NCI-H1417 (cell line): ENCODE measurements at places on chromosomes 7 and 10.

- no peak for DNase-seq
Observed at GRCh38 chr10:131570716-131571307, 259.3 kb upstream of the TCERG1L start.

GRCh38 chr10:13440185-13441061 lies 88.4 kb downstream of the BEND7 start:
- DNase-seq: peak; percentile 58

DNA sequence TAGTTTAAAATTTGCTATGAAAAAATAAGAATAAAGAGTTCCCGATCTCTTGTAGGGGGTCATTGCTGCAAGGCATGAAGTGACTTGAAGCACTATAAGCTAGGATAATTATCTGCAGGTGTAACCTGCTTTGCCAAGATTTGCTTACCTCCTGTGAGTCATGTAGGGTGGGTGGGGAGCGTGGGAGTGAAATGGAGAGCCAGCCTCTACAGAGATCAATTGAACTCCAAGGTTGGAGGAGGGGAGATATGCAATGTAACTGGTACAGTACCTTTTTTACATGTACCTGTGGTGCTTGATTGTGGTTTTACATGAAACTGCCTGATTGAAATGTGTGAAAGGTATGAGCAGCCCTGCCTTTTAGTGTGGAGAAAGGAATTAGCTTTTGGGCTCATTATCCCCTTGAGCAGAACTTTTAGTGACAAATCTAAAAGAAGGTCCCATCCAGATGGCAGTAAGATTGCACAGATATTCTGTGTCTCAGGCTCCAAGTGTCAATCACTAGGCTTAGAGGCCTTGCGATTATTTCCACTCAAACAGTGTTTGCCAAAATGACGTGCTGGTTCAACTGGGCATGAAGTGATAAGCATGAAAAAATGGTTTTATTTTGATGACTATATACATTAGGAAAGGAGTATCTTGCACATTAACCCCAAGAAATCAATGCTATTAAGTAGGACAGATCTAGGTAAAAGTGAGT lies 138.6 kb upstream of the GRB10 start:
- DNase-seq: no peak

GRCh38 chr7:155885167-155886155 lies 73.2 kb upstream of the SHH start:
- DNase-seq: no peak

DNA sequence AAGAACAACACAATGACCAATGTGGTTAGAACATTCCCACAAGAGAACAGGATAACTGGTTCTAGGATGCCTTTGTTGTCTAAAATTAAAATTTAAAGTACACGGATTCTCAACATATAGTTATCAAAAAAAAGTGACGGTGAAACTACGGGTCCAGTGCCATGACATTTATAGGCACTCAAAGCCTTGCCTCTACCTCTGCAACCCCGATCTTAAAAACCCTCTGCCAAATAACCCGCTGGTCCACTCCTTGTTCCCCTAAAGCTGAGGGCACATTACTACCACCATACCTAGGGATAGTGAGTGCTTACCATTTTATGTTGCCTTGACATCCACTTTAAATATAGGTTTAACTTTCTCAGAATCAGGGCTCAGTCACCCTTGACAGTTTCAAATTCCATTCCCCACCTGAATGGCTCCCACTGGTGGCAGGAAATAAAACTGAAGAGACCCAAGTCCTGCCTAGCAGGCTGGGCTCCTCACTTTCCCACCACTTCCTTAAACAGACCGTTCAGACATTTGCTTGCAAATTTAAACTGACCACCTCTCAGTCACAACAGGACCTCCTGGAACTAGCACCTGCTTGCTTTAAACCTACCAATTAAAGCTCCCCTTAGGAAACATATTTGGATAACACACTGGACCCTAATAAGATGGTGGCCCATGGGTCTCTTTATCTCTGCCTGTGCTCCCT lies 169.9 kb upstream of the ASAH2 start:
- DNase-seq: no peak

GRCh38 chr10:70232155-70232858 lies 922 bp downstream of the PPA1 start:
- peak; percentile 12 for DNase-seq

GRCh38 chr7:1009747-1010146 lies 26.8 kb downstream of the CYP2W1 start:
- DNase-seq: no peak

DNA sequence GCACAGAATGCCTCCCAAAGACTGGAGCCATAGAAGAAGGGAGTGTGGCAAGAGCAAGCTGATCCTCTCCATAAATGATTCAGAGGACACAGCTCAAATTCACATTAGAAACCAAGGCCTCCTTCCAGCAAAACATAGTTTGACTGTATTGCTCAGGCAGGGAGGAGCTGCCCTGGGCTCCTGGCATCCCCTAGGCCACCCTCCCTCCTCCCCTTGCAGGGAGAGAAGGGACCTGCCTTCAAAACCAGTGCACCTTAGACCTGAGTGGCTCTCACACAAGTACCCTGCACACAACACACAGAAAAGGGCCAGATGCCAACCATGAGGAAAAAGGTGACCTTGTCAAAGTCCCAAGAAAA lies 64.7 kb downstream of the CREB3L2 start:
- DNase-seq: no peak

DNA sequence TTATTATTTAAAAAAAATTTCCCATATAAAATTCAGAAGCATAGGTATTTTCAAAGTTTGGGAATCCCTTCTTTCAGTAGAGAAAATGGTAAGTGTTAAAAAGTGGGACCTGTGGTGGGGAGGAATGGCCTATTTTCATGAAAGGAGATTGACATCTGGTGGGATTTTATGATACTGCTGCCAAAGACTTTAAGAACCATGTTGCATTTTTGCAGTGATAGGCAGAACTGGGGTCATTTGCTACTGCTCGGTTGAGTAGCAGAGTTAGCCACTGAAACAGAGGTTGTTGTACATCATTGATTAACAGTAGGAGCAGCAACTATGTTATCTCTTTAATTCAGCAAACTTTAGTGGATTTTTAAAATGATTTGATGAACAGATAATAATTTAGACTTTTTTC lies 4.4 kb downstream of the BICC1 start:
- no peak for DNase-seq

DNA sequence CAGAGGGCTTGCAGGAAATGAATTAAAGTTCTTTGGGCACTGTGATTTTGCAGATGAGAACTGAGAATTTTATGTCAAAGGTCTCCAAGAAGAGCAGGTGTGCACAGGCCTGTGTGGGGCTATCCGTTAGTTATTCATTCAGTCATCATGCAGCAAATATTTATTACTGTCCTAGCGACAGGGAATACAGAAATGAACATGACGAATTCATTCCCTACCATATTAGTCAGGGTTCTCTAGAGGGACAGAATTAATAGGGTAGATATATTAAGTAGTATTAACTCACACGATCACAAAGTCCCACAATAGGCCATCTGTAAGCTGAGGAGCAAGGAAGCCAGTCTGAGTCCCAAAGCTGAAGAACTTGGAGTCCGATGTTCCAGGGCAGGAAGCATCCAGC lies 2.9 kb upstream of the MMP21 start:
- DNase-seq: no peak

- DNase-seq: no peak
Observed at GRCh38 chr10:90738885-90739284, 119.0 kb downstream of the HTR7 start.

DNA sequence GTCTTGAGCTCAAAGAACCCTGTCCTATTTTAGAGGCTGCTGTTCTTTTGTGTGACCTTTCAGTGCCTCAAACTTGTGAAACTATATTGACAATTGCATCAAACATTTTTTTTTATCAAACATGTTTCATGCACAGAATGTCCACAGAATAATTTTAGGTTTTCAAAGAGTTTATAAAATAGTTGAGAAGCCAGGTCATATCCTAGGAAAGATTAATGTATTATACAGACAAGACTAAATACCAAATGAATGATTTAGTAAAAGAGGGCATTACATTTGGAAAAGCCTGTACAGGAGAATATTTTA lies 67.0 kb downstream of the CDK6 start:
- DNase-seq: peak; percentile 60

- DNase-seq: no peak
Observed at GRCh38 chr7:55299273-55299967, 65.7 kb upstream of the LANCL2 start.

DNA sequence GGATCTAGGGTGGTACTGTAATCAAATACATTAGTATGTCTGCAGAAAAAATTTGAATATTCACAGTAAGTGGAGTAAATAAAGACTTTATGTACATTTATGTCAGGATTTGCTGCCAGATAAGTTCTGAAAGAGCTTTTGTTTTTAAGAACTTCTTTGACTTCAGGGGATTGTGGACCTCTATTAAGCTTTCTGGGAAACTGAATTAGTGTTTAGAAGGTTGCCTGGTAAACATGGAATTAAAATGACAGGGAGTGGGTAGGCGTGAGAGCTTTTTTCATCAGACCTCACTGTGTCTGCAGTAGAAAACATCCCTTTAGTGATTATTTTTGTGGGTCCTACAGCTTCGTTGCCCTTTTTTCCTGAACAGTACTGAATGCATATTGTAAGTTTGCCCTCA lies 15.7 kb downstream of the SDHAF3 start:
- DNase-seq: no peak

DNA sequence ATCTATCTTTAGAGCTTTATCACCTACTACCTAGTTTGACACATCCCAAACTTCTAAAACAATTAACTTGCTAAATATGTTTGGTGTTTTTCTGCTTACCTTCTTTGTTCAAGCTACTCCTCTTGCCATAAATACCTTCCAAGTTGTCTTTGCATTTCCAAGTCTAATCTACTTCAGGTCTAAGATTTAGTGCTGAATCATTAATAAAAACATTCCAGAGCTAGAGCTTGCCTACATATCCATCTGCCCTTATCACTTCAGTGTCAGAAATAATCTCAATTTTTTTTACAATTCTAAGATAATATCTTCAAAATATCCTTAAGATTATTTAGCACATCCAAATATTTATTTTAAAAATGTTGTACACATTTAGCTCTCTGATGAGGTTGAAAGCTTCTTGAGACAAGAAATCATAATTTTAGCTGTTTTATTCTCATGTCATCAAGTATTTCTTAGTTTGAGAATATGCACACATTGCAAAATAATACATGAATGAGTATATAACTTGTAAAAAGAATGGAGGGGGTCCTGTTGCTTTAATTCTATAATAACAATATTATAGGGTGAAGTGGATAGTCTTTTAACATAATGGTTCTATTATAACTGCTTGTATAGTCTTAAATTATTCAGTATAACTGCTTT lies 466.3 kb downstream of the SEMA3D start:
- no peak for DNase-seq

GRCh38 chr10:63462442-63462841 lies 3.3 kb downstream of the JMJD1C start:
- DNase-seq: no peak

DNA sequence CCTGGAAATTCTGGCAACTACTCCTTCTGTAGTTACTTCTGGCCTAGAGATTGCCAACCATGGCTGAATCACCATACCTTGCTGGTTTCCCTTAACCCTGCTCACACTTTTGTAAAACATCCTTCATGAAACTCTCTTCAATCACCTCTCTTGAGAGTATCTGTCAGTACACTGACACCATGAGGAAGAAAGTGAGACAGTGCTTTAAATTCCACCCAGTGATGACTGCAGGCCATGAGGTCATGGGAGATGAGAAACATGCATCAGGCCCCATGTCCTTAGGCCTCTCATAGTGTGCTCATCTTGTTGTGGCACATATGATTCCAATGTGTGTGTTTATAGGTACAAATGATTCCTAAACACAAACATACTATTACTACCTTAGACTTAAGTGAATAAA lies 24.6 kb upstream of the NAMPT start:
- no peak for DNase-seq

GRCh38 chr7:99693427-99694200 lies 13.8 kb upstream of the CYP3A5 start:
- DNase-seq: peak; percentile 83

- DNase-seq: no peak
Observed at GRCh38 chr10:73251683-73252444, 580 bp downstream of the MRPS16 start.

GRCh38 chr7:18221377-18222293 lies 194.0 kb upstream of the PRPS1L1 start:
- no peak for DNase-seq

GRCh38 chr7:130752424-130752823 lies 18.4 kb upstream of the KLF14 start:
- no peak for DNase-seq

GRCh38 chr7:12725575-12726316 lies 38.3 kb downstream of the ARL4A start:
- no peak for DNase-seq
